ENCODE measurements at places on chromosomes 2 and 18.

GRCh38 chr2:27323596-27324285, 844 bp upstream of the MPV17 start:
- DNase-seq: no peak

GRCh38 chr2:16166327-16166981, 226.1 kb downstream of the MYCN start:
- DNase-seq: no peak

GRCh38 chr2:174613531-174613930, 15.9 kb upstream of the WIPF1 start:
- no peak for DNase-seq

GRCh38 chr2:20092226-20092900, 40.9 kb upstream of the LAPTM4A start:
- DNase-seq: no peak

DNA sequence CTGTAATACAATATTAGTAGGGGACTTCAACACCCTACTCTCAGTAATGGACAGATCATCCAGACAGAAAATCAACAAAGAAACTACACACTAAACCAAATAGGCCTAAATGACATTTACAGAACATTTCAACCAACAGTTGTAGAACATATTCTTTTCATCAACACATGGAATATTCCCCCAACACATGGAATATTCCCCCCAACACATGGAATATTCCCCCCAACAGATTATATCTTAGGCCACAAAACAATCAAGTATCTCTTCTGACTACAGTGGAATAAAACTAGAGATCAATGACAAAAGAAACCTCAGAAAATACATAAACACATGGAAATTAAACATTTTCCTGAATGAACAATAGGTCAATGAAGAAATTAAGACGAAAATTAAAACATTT, 187.2 kb upstream of the RBBP8 start:
- no peak for DNase-seq

- no peak for DNase-seq
Observed at GRCh38 chr2:53111004-53111403, 656.6 kb upstream of the CHAC2 start.

GRCh38 chr18:26745288-26746181, 120.0 kb downstream of the AQP4 start:
- no peak for DNase-seq

- DNase-seq: no peak
Observed at GRCh38 chr2:110216803-110217202, 4.5 kb upstream of the MTLN start.

GRCh38 chr18:74114116-74114515, 33.5 kb downstream of the FBXO15 start:
- DNase-seq: no peak

- no peak for DNase-seq
Observed at GRCh38 chr18:63907664-63908063, at the start of gene SERPINB10. Gene SERPINB10, plus strand, starts transcription at chr18:63907958. Its CDS starts 7,553 bp downstream, at chr18:63915511.

GRCh38 chr2:37786854-37787253, 115.4 kb upstream of the CDC42EP3 start:
- DNase-seq: no peak
